ENCODE measurements at places on chromosomes 3 and 15.

GRCh38 chr15:35194296-35194695 lies 109.2 kb upstream of the NANOGP8 start:
- DNase-seq: no peak

DNA sequence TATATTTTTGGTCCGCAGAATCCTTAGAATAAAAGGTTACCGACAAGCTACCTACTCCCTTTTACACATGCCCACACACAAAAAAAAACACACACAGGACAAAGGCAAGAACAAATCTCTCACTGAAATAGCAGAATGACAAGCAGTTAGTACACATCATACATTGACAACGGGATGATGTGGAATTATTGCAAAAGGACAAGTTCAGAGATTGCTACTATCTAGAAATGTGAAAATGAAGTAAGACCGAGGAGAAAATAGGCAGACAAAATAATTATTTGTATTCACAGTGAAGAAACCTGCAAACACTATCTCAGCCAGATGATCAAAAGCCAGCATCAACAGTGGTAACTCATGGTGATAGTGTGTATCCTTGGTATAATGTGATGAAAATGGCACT lies 112.2 kb upstream of the C3orf80 start:
- DNase-seq: no peak

DNA sequence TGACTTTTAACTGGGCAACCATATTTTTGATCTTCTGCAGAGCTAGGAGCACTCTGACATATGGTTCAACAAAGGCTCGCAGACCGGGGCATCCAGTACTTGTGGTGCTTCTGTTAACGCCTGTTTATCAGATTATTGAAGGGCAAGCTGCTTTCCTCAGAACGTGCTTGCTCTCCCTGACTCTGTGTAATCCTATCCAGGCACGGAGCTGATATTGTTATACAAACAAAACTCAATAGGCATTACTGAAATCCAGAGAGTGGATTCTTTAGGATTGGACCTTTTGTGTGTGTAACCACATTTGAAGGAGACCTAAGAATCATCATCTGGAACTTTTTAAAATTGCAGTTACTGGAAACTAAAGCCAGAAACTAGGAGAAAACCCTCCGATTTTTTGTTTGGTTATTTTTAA lies 246.5 kb downstream of the PTPRG start:
- no peak for DNase-seq

DNA sequence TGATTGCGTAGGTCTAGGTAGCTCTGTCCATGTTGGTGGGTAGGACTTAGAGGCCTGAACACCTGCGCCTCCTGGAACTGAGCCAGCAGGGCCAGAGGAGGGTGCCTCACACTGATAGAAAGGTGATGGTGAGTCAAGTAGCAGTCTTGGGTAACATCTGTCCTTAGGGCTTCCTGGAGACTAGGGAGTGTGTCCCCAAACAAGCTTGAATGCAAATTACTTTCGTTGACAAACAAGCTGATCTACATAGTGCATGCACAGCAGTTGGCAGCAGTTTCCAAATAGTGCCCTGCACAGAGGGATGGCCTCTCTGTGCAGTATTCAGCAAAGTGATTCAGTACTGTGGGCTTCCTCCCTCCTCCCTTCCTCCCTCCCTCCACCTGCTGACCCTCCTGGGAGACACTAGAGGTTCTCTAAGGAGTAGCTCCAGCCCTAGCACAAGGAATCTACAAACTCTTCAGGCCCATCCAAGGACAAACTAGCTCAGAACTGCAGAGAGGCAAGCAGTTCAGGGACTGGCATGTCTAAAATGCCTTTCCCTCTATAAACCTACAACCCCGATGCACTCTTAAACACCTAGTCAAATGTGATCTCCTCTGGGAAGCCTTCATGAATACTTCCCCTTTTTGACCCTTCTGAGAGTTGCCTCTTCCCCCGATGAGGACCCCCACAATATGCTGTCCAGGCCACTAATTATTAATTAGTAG lies 61.0 kb downstream of the TLE3 start:
- no peak for DNase-seq

GRCh38 chr3:43432462-43432861 lies 146.1 kb downstream of the SNRK start:
- no peak for DNase-seq

DNA sequence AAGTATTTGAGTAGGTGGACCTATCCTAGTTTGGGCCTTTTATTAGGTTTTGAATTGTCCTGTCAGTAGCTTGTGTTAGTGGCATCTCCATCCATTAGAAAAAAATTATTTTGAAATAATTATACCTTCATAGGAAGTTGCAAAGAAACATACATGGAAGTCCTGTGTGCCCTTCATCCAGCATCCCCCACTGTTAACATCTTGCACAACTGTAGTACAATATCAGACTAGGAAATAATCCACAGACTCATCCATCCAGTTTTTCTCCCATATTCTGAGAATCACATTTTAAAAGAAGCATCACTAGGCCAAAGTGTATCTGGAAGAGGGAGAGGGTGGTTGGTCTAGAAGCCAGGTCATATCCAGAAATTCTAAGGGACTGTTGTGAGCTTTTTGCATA lies 155.5 kb upstream of the ROPN1 start:
- no peak for DNase-seq

- no peak for DNase-seq
Measured at GRCh38 chr3:29319798-29320197, 38.9 kb downstream of the RBMS3 start.

DNA sequence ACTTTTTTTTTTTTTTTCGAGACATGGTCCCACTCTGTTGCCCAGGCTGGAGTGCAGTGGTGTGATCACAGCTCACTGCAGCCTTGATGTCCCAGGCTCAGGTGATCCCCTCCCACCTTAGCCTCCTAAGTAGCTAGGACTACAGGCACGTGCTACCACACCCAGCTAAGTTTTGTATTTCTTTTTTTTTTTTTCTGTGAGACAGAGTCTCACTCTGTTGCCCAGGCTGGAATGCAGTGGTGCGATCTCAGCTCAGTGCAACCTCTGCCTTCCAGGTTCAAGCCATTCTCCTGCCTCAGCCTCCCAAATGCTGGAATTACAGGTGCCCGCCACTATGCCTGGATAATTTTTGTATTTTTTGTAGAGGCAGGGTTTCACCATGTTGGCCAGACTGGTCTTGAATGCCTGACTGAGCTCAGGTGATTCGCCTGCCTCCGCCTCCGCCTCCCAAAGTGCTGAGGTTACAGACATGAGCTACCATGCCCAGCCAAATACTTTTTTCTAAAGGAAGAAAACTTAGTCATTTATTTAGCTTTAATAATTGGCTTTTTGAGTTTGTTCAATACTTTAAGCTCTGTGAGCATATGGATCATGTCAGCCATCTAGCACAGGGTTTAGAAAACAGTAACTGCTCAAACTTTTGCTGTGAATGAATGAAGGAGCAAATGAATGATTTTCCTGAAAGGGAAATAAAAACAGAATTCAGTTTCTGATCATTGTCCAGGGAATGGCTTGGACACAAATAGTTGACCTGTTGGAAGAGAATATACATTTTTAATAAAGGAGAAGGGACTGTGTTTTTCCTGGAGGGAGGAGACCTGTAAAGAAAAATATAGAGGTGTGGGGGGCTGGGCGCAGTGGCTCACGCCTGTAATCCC lies 26.0 kb downstream of the UBE2E1 start:
- DNase-seq: no peak
